ENCODE measurements at places on chromosomes 6 and 20.

GRCh38 chr20:57388953-57389694, 2.1 kb upstream of the RBM38 start:
- peak; percentile 56 for DNase-seq

DNA sequence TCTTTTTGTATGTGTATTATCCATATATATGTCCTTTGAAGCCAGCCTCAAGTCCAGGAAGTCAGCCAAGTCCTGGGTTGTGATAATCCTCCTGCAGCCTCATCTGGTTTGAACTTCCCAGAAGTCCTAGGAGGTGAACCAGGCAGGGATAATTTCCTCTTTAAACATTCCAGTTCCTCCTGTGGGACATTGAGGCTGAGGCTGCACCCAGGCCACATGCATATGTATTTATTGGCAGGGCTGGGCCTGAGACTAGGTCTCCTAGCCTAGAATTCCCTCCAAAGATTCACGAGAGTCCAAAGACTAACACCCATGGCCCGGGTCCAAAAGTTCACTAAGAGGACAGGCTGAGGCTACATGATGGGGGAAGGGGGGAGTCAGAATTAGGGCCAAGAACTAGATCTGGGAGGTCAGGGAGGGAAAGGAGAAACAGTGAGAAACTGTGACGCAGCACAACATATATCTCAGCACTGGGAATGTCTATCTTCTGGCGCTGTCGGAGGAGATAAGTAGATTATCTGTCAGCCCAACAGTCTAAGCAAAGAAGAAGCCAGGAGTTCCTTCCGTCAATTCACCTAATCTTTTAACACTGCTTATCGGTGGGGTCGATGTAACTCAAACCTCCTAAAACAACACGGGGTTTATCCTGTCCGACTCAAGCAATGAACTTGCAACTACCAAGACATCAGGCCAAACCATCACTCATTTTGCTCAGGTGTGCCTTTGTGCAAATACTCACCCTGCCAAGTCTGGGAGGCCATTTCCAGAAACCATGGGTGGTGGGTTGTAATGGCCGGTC, 43.3 kb downstream of the SNX5 start:
- DNase-seq = no peak

DNA sequence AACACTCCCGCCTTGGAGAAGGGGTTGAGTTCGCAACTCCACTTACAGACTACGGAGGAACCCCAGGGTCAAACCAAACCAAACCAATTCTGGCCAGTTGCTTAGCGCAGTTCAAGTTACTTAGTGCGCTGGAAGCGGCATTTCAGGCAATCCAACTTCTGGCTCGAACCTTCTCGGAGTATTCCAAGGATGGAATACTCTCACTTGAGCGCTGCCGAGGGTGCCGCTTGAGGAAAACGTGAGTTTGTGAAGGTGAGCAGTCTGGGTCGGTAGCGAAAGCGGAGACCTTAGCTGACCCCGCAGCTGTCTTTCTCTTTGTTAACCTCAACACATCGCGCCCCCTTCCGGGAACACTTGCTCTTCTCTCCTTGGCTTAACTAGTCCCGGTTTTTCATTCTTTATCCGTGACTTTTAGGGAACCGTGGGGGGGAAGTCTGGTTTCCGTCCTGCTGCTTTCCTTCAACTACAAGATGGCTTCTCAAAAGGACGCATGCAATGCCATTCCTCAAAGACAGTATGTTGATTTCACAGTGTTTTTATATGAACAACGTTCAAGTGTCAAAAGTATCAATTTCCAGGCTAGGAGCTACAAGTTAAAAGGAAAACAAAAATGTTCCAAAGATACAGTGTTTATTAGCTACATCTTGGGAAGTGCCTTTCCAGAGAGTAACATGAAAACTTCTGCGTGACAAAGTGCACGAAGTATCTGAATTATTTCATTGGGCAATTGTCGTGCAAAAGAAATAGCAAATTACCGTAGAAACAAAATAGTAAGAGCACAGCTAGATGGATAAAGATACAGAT, 741 bp upstream of the PNISR start:
- DNase-seq = peak; percentile 57

- DNase-seq = no peak
Measured at GRCh38 chr6:147204843-147205311, 660 bp downstream of the STXBP5 start.

GRCh38 chr6:30325150-30325872, 1.4 kb upstream of the TRIM39 start:
- DNase-seq = peak; percentile 87

DNA sequence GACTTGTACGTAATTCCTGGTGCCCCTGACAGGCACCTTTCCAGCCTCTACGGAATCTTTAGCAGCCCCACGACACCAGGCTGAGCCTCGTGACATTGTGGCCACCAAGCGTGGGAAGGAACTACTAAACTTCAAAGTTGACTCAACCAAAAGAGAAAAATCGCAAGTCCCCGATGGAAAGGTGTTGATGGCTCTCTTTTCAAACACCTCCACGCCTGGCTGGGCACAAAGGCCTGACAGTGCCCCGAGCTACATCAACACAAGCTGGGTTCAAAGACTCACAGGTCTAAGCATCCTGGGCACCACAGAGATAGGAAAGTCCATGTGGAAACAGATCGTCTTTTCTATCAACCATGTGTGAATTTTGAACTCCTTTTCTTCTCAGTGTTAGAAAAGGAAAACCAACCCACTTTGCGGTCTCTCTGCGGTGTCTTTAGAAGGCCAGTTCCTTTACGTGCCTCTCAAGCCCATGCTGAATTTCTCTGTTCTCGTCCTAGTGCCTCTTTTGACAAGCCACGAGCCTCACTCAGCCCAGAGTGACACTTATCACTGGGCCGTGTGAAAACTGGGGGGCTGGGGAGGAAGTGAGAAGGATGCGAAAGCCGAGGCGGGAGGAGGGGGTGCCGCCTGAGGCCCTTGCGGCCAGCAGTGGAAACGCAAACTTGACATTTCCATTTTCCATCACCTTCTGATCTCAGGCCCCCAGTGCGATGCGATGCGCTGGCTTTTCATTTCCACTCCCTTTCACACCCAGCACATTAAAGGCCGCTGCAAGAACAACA, 59.4 kb downstream of the GFOD1 start:
- DNase-seq = peak; percentile 79

GRCh38 chr6:116136933-116137340, 11.0 kb upstream of the COL10A1 start:
- DNase-seq = no peak

- DNase-seq = no peak
Measured at GRCh38 chr6:115811541-115811940, 249.2 kb downstream of the FRK start.

DNA sequence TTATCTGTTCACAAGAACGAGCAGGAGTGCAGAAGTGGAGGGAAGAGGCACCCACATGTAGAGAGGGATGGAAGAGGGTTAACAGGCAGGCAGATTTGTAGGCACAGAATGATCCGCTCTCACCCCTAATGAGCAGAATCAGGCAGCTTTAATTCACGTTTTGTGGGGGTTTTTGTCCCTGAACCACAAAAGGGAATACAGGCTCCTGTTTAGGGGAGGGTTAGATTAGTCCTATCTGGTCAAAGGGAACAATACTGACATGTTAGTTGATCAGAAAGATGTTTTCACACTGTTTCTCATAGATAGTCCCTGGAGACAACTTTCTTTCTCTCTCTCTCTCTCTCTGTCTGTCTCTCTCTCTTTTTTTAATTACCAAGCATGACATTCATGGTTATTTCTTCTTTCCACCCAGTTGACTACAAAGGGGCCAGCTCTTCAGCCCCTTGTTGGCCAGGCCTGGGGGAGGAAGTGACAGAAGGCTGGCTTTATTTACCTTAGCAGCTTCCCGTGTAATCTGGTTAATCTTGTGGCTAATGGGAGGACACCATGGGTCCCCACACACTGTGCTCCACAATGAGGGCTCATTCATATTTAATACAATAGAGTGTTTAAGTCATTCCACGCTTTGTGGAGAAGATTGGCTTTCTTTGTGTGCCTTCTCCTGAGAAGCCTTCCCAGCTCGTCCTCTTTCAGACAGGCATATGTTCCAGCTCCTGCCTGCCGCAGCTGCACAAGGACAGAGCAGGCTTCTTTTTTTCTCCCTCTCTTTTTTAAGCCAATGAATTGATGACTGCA, 958.8 kb downstream of the TFAP2A start:
- DNase-seq = no peak

DNA sequence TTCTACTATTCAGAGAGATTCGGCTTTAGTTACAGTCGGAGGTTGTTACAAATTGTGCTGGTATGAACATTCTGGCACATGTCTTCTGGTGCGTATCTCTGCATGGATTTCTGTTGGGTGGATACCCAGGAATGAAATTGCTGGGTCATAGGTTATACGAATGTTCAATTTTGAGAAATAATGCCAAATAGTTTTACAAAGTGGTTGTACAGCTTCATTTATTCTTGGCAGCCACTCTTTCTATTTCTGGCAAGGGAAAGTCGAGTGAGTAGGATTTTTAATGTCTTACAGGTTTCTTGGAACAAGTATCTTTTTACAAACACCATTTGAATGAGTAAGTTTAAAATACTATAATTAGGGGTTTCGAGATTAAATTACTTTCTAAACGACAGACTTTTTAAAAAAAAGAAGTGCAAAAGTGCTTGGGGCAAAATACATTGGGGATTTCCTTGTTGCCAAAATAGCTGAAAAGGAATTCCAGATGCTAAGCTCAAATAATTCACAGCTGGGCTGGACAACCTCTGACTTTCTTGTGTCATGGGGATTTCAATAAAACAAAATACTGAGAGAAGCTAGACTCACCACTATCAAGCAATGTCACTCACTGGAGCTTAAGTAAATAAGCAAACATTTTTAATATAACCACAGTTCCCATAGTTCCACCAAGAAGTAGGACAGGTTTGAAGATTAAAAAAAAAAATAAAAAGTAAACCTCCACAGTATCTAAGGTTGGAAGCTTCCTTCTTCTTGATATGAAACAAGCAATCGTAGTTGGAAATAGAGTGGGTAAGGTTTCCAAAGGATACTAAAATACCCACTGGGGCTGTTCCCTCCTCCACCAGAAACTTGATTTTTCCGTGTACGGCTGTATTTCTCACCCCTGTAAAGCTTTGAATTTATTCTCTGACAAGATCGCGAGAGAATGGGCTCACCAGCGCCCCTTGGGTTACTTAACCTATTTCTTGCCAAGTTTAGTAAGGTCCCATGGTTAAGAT, 21.6 kb upstream of the GFOD1 start:
- DNase-seq = no peak

DNA sequence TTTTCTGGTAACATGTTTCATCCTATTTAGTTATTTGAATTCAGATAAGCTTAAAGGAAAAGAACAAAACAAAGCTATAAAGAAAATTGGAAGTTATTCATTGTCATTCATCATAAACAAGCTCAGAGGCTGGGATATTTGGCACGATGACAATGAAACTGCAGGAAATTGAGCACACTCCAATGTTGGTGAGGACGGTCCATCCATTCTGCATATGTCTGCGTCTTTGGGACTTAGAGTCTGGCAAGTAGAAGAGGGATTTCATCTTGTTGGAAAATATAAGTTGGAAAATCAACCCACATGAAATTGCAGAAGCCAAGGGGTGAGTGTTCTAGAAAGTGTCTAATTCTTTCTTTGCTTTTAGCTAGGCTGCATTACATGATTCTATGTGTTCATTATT, 78.4 kb downstream of the HDGFL1 start:
- DNase-seq = no peak

- DNase-seq = no peak
Measured at GRCh38 chr20:61119794-61120410, 132.2 kb upstream of the CDH4 start.

DNA sequence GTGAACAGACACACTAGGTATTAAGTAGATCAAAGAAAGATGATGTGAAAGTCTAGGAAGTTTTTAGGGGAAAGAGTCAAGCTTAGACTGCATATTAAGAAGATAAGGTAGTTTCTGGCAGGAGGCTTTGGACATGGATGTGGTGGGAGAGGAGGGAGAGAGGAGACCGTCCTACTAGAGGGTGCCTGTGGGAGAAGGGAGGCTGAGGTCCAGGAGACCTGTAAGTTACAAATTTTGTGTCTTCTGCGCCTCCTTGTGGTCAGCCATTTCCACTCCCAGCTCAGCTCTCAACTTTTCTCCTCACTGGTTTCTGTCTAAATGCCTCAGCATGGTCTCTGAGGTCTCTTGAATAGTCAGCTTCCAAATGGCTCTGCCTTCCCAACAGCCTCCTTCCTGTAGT, 193.5 kb downstream of the UNC5CL start:
- DNase-seq = no peak

Data from stimulated activated naive CD4-positive, alpha-beta T cell treated with Interleukin-2 at 50 U/mL for 16 hours (primary cell).